ENCODE measurements at places on chromosomes 5 and 9.

DNA sequence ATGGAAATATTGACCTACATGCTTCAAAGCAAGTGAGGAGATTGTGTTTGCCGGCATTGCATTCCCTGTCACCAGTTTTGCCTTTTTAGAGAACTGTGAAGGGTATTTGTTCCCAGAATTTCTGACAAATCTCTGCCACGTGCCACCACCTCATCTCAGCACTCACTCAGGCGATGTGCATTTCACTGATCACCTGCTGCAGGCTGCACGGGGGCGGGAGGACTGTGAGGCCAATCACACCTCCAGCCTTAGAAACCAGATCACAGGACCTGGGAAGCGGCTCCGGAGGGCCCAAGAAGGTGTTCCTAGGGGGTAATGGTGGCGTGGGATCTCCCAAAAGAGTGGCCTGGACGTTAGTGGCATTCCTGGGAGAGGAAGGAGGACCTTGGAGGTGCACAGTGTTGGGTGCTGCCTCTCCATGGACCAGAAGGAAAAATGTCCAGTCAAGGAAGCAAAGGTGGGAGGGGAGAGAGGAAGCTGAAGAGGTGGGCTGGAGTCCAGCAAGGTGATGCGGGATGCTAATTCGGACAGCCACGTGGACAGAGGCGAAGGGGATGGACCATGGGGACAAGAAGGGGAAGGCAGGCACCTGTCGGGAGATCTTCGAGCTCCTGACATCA, 63.6 kb upstream of the OLFM1 start:
- no peak for DNase-seq

DNA sequence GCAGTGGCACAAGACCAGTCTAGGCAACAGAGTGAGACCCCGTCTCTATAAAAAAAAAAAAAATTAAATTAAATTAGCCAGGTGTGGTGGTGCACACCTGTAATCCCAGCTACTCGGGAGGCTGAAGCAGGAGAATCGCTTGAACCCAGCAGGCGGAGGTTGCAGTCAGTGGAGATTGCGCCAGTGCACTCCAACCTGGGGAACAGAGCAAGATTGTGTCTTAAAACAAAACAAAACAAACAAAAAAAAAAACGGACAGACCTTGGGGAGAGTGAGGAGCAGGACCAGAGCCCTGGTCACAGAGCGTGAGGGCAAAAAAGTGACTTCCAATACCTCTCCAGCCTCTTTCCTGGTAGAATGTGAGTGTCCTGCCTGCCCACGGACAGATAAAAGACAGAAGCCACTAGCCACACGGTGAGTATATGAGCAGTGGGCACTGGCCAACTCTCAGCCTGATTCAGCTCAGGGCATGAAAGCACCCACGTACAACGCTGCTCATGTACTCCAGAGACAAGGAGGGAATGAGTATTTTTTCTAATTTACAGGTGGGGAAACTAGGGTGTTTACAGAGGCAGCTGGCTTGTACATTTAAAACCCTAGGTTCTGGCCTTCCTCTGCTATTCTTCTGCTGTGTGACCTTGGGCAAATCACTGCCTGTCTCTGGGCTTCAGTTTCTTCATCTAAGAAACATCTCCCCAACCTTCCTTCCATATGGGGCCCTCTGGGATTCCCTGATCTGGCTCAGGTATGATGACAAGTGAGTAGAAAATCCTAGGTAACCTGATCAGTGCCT, 1.8 kb downstream of the OLFML2A start:
- DNase-seq: no peak

DNA sequence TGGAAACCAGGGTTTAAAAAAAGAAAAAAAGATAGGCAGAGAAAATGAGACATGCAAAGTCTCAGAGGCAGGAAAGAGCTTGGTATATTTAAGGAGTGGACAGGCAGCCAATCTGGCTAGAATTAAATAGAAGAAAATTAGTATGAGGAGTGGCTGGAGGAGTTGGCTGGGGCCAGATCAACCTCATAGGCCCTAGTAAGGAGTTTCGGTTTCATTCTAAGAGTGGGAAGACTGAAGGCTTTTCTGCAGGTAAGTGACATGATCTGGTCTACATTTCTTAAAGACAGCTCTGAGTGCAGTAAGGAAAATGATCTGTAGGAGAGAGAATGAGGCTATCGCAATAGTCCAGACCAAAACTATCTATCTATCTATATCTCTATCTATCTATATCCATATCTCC, 27.5 kb downstream of the ADRB2 start:
- DNase-seq: no peak

- no peak for DNase-seq
Observed at GRCh38 chr5:153043886-153044285, 446.6 kb upstream of the GRIA1 start.

GRCh38 chr9:127977884-127978647, 2.7 kb downstream of the EEIG1 start:
- DNase-seq: no peak

DNA sequence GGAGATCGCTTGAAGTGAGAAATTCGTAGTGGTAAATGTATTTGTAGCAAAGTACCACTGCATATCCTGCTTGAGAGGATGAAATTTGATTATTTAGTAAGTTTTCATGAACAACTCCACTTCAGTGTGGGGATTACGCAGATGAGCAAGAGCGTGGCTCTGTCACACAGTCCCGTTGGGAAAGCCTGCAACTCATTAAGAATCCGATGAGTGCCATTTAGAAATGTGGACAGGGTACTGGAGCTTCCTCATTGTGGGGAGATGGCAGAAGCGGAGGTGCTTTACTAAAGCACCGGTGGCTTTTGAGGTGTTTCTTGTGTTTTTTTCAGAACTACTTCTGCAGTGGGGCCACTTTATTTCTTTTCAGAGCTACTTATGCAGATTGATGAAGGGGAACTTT, 1.4 kb downstream of the TJP2 start:
- DNase-seq: no peak

All from T-helper 22 cell (primary cell).